ENCODE measurements at places on chromosomes 4 and X. TPM values are rescaled to one million over a fixed set of nuclear protein-coding genes. Genes with fewer than 3 reads are reported as not detected.

TKTL2 gene
- not detected for total RNA-seq

CXXC4 gene
- not detected for total RNA-seq

PNMA6A gene
- total RNA-seq: 1.2 TPM

GPRASP2 gene
- 10.9 TPM for total RNA-seq

ATOH1 gene
- not detected for total RNA-seq

HAND2 gene
- 3.8 TPM for total RNA-seq

SOD3 gene
- total RNA-seq: 2.1 TPM

TLR7 gene
- total RNA-seq: under 0.01 TPM

ODAM gene
- not detected for total RNA-seq

CCKAR gene
- 2.5 TPM for total RNA-seq

KIF4A gene
- 2.2 TPM for total RNA-seq

RASSF6 gene
- not detected for total RNA-seq

GPR101 gene
- not detected for total RNA-seq

BMX gene
- total RNA-seq: not detected

HPGDS gene
- not detected for total RNA-seq

ADH7 gene
- not detected for total RNA-seq

BCLAF3 gene
- total RNA-seq: 7.6 TPM

RHOXF2B gene
- not detected for total RNA-seq

GYG2 gene
- 6.2 TPM for total RNA-seq

RAB28 gene
- 12.3 TPM for total RNA-seq

Measured in osteoblast (primary cell).